Fibroblast of lung (primary cell): ENCODE measurements at places on chromosomes 6 and 20.
A peak's percentile ranks its signal among the peaks of the same experiment; 100 is the strongest.

- DNase-seq: no peak
Measured at GRCh38 chr6:83459663-83460062, 28.8 kb upstream of the ME1 start.

- peak; percentile 64 for DNase-seq
Measured at GRCh38 chr20:54477191-54477955, 2.0 kb downstream of the DOK5 start.

DNA sequence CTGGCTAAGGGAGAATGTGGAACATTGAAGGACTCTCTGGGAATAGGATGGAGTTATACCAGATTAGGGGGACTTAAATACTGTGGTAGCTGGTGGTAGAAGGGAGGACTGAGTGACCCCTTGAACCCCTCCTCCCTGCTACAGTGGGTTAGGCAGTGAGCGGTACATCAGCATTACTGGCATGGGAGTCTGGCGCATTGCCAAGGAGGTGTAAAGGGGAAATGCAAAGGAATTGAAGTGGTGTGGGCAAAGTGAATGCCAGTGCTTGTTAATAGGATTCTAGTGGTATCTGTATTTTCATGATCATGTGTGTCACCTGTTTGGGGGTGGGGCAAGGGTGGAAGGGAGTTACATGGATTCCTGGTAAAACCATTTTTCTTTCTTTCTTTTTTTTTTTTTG, 60.1 kb downstream of the GFRA4 start:
- DNase-seq: no peak

- no peak for DNase-seq
Measured at GRCh38 chr20:52348434-52348833, 156.9 kb upstream of the ZFP64 start.

GRCh38 chr6:8375916-8376315, 59.4 kb downstream of the SLC35B3 start:
- DNase-seq: no peak

GRCh38 chr20:17488916-17489600, 42.1 kb downstream of the BFSP1 start:
- no peak for DNase-seq

GRCh38 chr6:158852312-158853071, 33.3 kb upstream of the EZR start:
- peak; percentile 18 for DNase-seq

- DNase-seq: peak; percentile 62
Measured at GRCh38 chr6:111113336-111114086, 26.2 kb downstream of the SLC16A10 start.

DNA sequence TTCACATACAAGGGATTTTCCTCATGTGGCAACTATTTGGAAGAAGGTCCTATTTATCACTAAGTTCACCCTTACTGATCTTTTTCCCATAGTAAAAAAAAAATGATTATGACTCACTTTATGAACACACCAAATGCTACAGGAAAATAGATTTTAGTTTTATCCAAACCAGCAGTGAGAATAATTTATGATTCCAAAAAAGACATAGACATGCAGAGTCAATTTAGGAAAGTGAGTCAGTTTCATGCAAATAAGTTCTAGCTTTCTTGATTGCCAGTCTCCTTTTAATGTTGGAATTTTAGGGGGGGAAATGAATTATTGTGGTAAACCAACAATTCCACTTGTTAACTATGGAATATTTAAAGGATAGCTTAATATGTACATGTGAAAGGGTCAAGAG, 64.0 kb upstream of the RNF146 start:
- no peak for DNase-seq

GRCh38 chr6:27388293-27389197, at the start of gene ZNF391:
Gene ZNF391 (plus strand): TSS chr6:27388759. CDS start chr6:27400371, 11,612 bp downstream.
- peak; percentile 92 for DNase-seq

DNA sequence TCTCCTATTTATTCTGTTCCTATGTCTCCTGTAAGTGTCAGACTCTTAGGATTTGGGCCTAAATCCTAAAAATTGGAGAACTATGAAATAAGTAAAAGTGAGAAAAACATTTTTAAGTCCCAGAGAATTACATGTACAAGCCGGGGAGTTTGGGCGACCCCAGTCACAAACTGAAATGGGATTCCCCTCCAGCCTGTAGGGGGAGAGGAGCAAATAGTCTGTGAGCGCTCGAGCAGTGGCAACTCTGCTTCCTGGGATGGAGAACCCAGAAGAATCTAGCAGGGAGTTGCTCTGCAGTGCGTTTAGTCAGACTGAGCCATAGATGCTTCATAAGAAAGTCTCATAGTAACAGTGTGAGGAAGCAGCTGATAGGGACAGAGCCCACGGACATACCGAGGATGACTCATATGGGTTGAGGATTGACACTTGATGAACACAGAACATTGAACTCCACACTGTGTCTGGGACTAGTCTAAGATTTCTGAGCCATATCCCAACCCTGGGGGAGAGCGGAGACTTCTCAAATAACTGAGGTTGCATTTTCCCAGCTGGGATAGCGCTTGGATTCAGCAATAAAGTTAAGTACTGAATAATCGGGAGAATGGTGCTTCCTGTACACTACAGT, 437.2 kb downstream of the BCKDHB start:
- peak; percentile 39 for DNase-seq

DNA sequence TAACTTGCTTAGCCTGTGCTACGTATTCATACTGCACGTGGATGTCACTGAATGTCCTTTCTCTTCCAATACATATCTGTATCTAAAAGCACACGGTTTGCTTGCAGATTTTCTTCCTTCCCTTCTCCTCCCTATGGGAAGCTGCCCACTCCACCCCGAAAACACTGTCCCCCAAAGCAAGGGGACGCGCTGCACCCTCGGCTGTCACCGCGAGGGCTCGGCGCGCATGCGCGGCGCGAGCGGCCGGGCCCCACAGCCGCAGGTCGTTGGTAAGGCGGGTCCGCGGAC, 659 bp downstream of the TMX4 start:
- peak; percentile 49 for DNase-seq

GRCh38 chr20:10453241-10453640, 18.1 kb downstream of the SLX4IP start:
- DNase-seq: no peak

- DNase-seq: no peak
Measured at GRCh38 chr6:71029555-71029954, 72.7 kb upstream of the B3GAT2 start.

- no peak for DNase-seq
Measured at GRCh38 chr20:56005389-56005715, at the start of gene CBLN4. Gene CBLN4 (minus strand): TSS chr20:56005519. CDS start chr20:56004171, 1,348 bp downstream.

DNA sequence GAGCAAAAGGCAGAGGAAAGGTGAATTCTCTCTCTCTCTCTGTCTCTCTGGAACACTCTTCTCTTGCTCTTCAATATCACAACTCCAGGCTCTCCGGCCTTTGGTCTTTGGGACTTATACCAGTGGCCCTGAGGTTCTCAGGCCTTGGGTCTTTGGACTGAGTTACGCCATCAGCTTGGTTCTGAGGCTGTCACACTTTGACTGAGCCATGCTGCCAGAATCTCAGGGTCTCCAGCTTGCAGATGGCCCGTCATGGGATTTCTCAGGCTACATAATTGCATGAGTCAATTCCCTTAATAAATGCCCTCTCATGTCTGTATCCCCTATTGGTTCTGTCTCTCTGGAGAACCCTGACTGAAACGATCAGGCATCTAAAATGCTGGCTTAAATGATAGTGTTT, 12.9 kb downstream of the BTN2A1 start:
- DNase-seq: no peak

GRCh38 chr6:136774228-136775041, 17.8 kb downstream of the MAP3K5 start:
- peak; percentile 71 for DNase-seq

DNA sequence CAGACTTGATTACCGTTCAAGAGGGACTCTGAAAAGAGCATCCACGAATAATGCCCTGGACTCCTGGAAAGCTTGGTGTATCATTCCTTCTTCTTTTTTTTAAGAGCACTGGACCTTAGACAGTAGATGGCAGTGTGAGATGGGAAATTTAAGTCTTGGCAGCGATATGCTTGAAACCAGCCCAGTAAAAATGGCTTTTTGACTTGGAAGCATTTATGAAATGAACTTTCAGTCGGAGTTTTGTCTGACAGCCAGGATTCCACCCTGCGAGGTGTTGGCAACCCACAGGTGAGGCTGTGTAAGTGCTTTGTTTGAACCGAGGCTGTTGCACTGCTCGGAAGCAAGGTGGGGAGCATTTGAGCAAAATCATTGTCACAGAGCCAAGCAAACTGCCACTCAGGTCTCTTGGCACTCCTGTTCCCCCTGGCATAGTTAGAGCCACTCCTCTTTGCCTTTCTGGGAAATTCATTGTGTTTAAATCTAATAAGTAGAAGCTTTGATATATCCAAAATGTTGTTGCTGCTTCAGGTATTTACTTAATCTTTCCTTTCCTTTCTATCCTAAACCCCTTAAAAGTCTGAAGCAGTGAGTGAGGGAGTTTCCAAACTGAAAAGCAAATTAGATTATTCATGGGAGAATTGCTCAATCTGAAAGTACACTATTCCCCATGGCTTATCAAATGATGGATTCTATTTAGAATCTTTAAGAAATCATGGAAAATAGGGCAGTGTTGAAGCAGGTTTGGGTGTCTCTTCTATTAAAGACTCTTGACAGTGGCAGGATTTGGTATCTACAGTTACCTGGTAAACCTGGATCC, 272.8 kb upstream of the SLC35B3 start:
- peak; percentile 2 for DNase-seq

- no peak for DNase-seq
Measured at GRCh38 chr20:17560344-17561074, 9.4 kb upstream of the DSTN start.

DNA sequence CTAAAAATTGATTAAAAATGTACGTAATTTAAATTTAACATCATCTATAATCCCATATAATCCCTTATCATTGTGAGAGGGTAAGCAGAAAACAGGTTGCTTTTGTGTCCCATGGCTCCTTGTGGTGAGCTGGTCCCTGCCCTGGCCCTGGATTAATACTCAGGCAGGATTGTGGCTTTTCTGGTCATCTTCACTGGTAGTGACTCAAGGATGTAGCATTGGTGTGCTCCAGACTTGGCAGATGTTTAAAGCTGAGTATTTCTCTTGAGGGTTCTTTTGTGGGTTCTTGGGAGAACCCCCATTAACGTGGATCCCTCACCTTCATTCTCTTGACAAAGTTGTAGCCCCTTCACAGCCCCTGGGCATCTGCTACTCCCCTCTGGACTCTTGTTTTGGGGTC, 39.3 kb downstream of the SNRNP48 start:
- no peak for DNase-seq

DNA sequence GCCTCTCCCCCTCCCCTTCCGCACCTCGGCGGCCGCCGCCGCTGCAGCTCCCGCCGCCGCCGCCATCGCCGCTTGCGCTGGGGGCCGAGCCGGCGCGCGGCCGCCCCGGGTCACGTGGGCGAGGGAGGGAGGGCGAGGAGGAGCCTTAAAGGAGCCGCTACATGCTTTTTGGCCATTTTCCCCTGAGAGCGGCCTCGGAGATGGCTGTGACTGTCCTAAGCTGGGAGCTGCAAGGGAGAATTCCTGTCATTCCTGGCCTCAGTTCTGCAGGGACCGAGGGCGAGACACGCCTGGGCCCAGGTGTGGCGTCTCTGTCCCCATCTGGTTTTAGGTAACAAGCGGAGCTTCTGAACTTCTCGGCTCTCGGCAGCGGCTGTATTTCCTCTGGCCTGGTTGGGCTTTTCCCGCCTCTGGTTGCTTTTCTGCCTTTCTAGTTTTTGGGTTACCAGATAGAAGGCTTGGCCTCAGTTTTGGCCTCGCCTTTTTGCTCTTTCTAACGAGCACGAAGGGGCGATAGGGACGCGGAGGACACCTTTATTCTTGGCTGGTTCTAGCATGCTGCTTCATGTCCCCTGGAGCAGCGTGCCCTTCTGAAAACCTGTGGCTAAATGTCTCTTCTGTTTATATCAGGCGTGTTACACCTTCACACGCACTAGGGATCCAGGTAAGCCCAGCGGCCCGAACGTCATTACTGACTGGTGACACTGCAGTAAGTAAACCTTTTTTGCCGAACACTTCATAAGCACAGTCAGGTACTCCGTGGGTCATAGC, at the start of gene EHMT2:
Gene EHMT2, minus strand, starts transcription at position 87 of the 771 bp plus-strand sequence. Its CDS starts 21 bp downstream, at position 66.
- DNase-seq: peak; percentile 69

DNA sequence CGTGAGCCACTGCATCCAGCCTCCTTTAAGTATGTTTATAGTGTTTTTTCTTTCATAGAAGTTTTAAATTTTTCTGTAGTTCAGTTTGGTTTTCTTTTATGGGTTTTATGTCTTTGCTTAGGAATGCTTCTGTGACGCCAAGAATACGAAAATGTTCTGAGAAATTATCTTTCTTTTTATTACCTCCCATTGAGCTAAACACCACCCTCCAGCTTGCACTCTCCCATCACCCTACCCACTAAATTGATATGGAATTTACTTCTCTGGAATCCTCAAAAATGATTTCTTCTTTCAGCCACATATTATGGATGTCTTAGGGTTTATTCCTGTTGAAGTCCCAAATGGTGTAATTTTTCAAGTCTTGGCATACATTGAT, 38.1 kb downstream of the JARID2 start:
- no peak for DNase-seq

DNA sequence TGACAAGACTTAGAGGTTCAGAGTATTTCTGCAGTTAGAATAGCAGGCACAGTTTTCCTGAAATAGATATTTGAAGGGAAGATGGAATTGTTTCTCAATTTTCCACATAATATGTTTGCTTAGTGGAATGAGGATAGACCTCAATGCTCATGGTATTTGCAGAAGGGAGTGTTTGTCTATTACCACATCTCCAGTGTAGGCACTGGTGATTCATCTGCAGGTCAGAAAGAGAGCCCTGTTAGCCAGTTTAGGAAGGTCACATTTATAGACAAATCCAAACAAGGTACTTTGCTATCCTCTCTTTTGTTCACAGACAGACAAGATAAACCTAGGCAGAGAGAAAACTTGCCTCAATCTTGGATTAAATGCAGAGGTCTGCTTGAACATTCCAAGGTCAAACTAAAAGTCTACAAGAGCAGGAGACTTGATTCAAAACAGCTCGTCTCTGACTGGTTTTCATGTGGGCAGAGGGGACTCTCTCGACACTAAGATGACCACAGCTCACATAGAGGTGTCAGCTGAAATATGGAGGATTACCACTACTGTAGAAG, 22.8 kb downstream of the ISM1 start:
- no peak for DNase-seq
